Epithelial cell of proximal tubule (primary cell): ENCODE measurements at places on chromosomes 13 and 19.

- DNase-seq = no peak
Measured at GRCh38 chr19:4534836-4535658, at the start of gene PLIN5. PLIN5 (minus strand) TSS chr19:4535224; CDS start chr19:4534074, 1,150 bp downstream.

GRCh38 chr13:91544723-91545122, 146.3 kb downstream of the GPC5 start:
- no peak for DNase-seq

- DNase-seq = no peak
Measured at GRCh38 chr19:50537306-50537685, 23.6 kb upstream of the ASPDH start.

- DNase-seq = no peak
Measured at GRCh38 chr13:30509254-30510050, 43.7 kb upstream of the HMGB1 start.

DNA sequence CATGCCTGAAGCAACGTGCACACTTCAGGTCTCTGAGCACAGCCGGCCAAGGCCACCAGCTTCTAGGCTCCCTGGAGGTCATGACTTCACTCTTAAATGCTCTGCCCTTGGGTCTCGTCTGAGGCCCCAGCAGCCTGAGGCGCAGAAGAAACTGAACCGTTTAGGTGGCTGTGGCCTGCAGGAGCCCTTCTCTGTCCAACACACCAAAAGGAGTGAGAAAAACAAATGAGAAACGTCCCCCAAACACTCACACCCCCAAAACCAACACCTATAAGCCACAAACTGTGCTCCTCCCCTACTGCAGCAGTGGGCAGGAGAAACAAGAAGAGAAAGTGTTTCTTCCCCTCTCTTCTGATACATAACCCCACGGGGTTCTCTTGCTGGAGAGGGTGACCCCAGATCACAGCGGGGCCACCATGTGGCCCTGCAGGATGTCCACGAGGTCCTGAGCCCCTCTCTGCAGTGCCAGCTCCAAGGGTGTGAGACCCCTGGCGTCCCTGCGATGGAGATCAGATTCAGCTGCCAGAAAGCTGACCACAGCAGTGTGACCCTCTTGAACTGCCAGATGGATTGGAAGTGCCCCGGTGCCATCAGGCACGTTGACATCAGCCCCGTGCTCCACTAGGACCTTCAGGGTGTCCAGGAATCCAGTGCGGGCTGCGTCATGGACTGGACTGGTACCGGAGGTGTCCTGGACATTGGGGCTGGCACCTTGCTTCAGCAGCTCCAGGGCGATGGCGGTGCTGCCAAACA, 1.0 kb upstream of the KRI1 start:
- no peak for DNase-seq

- no peak for DNase-seq
Measured at GRCh38 chr13:94162289-94162688, 317.2 kb downstream of the DCT start.

- DNase-seq = no peak
Measured at GRCh38 chr13:48296528-48296927, 7.0 kb upstream of the RB1 start.

DNA sequence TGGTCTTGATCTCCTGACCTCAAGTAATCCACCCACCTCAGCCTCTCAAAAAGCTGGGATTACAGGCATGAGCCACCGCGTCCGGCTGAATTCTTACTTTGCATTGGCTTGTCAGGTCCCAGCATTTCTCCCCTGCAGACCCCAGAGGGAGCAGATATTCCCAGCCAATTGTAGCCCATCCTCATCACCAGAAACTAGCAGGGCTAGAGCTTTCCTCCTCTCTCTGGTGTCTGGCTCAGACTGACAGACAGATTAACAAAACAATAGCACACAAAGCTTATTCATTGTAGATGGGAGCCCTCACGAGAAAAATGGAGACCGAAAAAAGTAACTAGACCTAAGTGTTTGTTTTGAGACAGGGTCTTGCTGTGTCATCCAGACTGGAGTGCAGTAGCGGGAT, 7.5 kb upstream of the MPV17L2 start:
- DNase-seq = no peak

DNA sequence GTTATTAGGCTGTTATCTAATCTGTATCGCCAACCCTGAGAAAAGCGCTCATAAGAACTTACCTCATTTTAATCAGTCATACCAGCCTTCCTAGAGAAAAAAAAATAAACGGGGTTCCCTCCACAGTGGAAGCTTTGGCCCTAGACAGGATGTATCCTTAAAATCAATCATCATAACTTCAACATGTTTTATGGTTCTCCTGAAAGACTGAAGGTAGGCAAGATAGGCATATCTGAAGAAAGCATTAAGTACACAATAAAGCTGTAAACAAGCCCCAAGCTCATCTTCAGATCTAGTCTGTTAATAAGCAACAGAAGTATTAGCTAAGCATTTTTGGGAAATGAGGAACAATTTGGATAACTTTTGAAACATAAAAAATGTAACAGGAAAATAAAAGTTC, 18.7 kb upstream of the SERP2 start:
- DNase-seq = no peak

DNA sequence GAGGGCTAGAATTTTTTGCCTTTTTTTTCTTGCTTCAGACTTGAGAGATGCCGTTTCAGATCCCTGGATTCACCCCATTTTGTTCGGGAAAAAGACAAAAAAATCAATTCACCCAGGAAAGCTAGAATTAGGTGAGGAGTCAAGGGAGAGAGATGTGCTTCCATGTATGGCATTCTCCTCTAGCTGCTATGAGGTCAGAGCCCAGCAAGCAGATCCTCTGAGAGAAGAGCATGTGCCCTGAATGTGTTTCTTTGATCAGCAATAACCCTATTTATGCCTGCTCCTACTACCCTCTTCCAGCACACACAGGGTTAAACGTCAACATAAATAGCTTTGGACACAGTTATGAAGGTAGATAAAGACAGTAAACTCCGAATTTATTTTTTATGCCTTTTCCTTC, 53.6 kb downstream of the NDFIP2 start:
- DNase-seq = no peak

GRCh38 chr13:23714672-23715071, 144.5 kb downstream of the TNFRSF19 start:
- DNase-seq = no peak

- DNase-seq = no peak
Measured at GRCh38 chr19:49094505-49095482, 9.5 kb downstream of the SNRNP70 start.

DNA sequence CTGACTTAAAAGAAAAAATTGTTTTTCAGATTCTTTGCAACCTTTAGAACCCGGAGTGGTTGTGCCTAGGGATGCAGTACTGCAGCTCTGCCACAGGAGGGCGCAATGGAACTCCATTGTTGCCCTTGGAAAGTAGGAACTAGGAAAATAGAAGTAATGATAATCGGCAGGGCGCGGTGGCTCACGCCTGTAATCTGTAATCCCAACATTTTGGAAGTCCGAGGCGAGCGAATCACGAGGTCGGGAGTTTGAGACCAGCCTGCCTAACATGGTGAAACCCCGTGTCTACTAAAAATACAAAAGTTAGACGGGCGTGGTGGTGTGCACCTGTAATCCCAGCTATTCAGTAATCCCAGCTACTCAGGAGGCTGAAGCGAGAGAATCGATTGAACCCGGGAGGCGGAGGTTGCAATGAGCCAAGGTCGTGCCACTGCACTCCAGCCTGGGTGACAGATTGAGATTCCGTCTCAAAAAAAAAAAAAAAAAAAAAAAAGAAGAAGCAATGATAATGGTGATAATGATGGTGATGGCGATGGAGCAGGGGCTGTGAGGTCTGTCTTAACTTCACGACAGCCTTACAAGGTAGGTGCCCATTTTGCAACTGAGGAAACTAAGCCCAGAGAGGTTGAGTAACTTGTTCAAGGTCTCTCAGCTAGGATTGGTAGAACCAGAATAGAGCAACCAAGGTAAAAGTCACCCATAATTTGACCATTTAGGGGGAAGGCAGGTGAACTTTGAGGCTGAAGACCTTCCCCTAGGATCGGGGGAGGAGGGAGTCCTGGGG, 5.5 kb upstream of the ADAMTS10 start:
- DNase-seq = no peak

GRCh38 chr13:56459286-56459685, 681.4 kb upstream of the PRR20A start:
- DNase-seq = no peak

DNA sequence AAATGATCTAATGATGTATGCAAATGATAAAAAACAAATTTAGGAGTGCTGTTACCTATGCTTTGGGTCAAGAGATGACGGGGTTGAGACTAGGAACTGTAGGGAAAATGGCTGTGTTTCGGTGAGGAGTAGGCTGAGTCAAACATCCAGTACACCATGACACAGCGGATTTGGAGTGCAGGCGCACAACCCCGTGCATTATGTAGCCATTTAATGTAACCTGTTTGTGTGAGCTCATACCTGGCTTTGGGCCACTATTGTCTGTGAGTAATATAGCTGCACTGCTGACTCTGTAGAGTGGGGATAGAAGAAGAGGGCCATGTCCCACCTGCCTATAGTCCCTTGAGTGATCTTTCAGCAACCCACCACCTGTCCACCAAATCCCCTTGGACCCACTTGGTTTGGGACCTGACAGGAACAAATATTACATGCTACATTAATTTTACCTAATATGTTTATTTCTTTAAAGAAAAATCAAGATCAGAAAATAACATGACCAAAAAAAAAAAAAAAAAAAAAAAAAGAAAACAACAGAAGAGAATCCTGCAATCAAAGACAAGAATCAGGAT, 95.5 kb upstream of the KLHL1 start:
- no peak for DNase-seq

GRCh38 chr19:576768-577438, 4.5 kb downstream of the BSG start:
- no peak for DNase-seq

DNA sequence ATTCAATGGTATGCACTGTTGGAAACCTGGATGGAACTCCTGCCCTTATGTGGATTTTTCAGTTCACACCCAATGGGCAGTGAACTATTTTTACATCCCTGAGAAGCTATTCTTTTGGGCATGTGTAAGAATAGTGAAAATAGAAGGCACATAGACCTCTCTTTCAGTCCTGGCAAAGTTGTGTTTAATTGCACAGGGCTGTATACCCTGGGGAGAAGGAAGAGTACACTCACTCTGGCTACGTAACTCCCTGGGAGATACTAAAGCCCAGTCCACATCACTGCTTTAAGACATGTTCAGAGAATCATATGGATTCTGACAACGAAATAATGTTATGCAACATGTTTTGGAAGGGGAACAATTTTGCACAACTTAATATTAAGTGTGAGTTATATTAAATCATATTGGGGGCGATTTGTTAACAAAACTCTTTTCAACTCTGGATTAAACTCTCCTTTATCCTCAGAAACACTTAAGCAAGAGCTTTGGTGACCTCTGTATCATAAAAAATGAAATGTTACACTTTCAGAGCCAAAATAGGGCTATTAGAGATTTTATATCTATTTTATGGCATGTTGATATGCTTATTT, 166.1 kb downstream of the DCT start:
- no peak for DNase-seq

DNA sequence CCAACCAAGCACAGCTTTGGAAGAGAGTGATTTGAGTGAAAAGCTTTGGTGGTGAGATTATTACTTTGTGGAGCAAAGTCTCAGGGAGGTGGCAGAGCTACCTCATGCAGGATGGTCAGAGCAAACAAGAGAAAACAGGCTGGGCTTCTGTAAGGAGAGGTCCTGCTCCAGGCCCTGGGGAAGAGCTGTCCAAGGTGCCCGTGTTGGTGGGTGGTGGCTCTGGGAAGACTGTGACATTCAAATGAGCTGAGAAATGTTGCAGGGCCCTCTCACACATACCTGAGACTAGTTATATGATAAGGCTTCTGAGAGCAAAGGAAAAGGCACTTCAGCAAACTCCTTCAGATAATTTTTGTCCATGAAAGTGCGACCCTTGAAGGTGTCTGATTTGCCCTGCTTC, 205.5 kb upstream of the SOX21 start:
- DNase-seq = no peak
